ENCODE measurements at places on chromosomes 4 and X. TPM values are rescaled to one million over a fixed set of nuclear protein-coding genes. Genes with fewer than 3 reads are reported as not detected.

Gene L1CAM
- total RNA-seq = 0.89 TPM

Gene STOX2
- not detected for total RNA-seq

Gene ANOS1
- not detected for total RNA-seq

Gene RUFY3
- 18.1 TPM for total RNA-seq

Gene GTPBP6
- total RNA-seq = 53.5 TPM

Gene PCSK1N
- 4.9 TPM for total RNA-seq

Gene EGF
- total RNA-seq = not detected

Gene RAI2
- 2.0 TPM for total RNA-seq

Gene CENPVL3
- not detected for total RNA-seq

Gene ZMAT1
- total RNA-seq = 20.2 TPM

Gene SASH3
- total RNA-seq = 69.0 TPM

Gene CENPE
- total RNA-seq = 2.7 TPM

Gene VSIG4
- 0.11 TPM for total RNA-seq

Gene GRID2
- total RNA-seq = not detected

Gene MTMR8
- total RNA-seq = 3.1 TPM

Gene UCP1
- total RNA-seq = not detected

- H3K4me3 ChIP-seq = no peak overlapping the region
- no peaks in the 10 kb centered on the region for H3K27me3 ChIP-seq
- DNase-seq = no peak
- no peaks in the 10 kb centered on the region for H3K36me3 ChIP-seq
- no peaks in the 10 kb centered on the region for H3K4me1 ChIP-seq
Observed at GRCh38 chr4:106967892-106968291, 68.2 kb downstream of the DKK2 start.

GRCh38 chr4:104015680-104016079, 295.9 kb upstream of the TACR3 start:
- no peak overlapping the region for H3K27ac ChIP-seq
- no peak for DNase-seq
- no peaks in the 10 kb centered on the region for H3K4me1 ChIP-seq
- no peaks in the 10 kb centered on the region for H3K36me3 ChIP-seq
- H3K27me3 ChIP-seq = no peaks in the 10 kb centered on the region

- DNase-seq = no peak
- H3K36me3 ChIP-seq = no peaks in the 10 kb centered on the region
- no peaks in the 10 kb centered on the region for H3K4me1 ChIP-seq
- no peak overlapping the region for H3K4me3 ChIP-seq
- H3K27me3 ChIP-seq = peaks cover 3% of the 10 kb centered on the region
- no peak overlapping the region for H3K27ac ChIP-seq
Observed at GRCh38 chr4:154707877-154708276, 35.9 kb upstream of the LRAT start.

DNA sequence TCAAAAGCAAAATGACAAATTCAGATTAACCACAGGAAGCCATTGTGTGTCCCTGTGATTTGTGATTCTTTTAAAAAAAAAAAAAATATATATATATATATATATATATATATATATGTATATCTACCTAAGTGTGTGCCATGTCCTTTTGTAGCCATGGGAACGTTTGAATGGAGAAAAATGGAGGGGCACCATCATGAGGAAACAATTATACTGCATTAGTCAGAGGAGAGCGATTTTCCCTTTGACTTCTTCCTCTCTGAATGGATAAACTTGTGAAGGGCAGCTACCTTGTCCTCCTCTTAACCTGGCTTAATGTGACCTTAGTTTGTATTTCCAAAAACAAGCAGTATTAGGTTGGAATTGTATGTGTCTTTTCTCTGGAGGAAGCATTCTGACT, 23.3 kb upstream of the CBLL2 start:
- DNase-seq = no peak
- H3K27ac ChIP-seq = no peak overlapping the region
- H3K4me3 ChIP-seq = no peak overlapping the region

DNA sequence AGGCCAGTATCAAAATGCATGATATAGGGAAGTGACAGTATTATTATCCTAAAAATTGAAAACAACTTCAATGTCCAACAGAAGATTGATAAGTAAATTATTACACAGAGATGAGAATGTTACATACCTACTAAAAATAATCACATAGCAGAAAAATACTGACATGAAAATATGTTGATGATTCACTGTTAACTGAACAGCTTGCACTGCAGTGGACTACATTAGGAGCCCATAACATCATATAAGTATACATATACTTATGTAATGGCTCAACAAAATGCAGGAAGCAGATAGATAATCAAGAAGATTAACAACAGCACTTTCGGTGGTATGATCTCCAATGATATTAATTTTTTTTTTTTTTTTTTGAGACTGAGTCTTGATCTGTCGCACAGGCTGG, 7.1 kb downstream of the CLOCK start:
- H3K4me1 ChIP-seq = peaks cover 12% of the 10 kb centered on the region
- H3K4me3 ChIP-seq = no peak overlapping the region
- DNase-seq = no peak
- H3K27ac ChIP-seq = no peak overlapping the region
- no peaks in the 10 kb centered on the region for H3K36me3 ChIP-seq

GRCh38 chr4:39825741-39826231, 127.8 kb downstream of the UBE2K start:
- H3K4me3 ChIP-seq = no peak overlapping the region
- no peak for DNase-seq
- no peak overlapping the region for H3K27ac ChIP-seq
- no peaks in the 10 kb centered on the region for H3K27me3 ChIP-seq

- H3K36me3 ChIP-seq = no peaks in the 10 kb centered on the region
- H3K27ac ChIP-seq = no peak overlapping the region
- H3K4me1 ChIP-seq = no peaks in the 10 kb centered on the region
- H3K4me3 ChIP-seq = no peak overlapping the region
- no peak for DNase-seq
Observed at GRCh38 chrX:43474321-43474720, 181.8 kb upstream of the MAOA start.

DNA sequence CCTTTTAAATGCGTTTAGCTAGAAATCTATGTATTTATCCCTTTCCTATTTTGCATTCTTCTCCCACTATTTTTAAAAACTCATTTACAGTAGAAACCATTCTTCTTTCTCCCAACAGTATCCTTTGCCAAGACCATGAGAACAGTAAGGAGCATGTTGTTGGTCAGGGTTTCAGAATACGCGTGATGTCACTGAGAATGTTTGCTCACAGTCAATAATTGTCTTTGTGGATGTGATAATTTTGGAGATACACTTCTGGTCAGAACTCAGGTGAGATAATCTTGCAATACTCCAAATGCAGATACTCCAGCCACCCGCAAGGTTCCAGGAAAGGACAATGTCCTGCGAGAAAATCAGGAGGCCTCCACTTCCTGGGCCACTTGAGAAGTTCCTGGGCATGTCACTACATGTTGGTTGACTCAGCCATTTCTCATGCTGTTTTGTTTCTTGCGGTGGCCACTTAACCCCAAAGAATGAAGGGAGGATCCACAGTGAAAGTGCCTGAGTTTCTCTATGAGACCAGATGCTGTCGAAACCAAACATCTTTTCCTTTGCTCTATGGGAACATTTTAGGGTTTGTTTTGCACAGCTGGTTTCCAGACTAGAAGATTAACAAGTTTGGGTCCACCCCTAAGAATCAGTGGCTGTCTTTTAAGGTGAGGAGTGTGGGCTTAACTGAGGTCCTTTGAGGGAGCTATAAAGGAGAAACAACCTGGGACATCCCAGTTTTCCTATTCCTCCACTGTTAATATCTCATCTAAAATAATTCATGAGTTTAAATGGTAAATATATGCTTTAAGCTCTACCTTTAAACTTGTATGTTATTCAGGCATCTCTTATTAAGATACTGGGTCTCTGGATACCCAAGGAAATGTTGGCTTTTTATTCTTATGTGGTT, 116.0 kb downstream of the SOWAHB start:
- H3K36me3 ChIP-seq = no peaks in the 10 kb centered on the region
- DNase-seq = no peak
- H3K27ac ChIP-seq = no peak overlapping the region
- H3K4me1 ChIP-seq = no peaks in the 10 kb centered on the region
- H3K4me3 ChIP-seq = no peak overlapping the region

DNA sequence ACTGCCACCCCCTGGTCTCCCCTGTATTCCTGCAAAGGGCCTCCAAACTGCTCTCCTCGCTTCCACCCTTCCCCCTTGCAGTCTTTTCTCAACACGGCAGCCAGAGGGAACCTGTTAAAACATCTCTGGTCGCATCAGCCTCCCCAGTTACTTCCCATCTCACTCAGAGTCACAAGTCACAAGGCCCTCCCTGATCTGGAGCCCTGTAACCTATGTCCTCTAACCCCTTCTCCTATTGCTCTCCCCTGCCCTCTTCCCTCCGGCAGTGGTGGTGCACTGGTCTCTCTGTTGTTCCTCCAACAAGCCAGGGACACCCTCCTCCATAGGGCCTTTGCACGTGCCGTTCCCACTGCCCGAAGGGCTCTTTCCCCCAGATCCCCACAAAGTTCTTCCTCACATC, 73.2 kb downstream of the SH3KBP1 start:
- H3K27me3 ChIP-seq = no peaks in the 10 kb centered on the region
- no peak for DNase-seq
- H3K4me3 ChIP-seq = no peak overlapping the region
- peaks cover 29% of the 10 kb centered on the region for H3K4me1 ChIP-seq
- no peaks in the 10 kb centered on the region for H3K36me3 ChIP-seq

DNA sequence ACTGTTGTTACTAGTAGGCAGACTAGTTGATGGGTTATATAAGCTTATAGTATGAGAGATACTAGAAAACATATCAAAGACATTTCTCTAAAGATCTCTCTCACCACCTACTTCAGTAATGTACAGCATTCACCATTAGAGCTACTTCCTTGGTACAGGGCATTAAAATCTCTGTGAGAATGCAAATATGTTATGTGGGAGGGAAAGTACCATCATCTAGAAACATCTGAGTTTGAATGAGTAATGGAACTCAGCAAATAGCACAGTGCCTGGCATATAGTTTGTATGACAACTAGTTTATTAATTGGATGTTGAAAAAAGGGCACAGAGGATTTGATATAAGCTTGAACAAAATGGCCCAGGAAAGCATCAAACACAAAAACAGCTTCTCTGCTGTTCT, 211.1 kb downstream of the GLUD2 start:
- H3K4me1 ChIP-seq = no peaks in the 10 kb centered on the region
- H3K27ac ChIP-seq = no peak overlapping the region
- no peak overlapping the region for H3K4me3 ChIP-seq
- H3K36me3 ChIP-seq = no peaks in the 10 kb centered on the region
- DNase-seq = no peak
- no peaks in the 10 kb centered on the region for H3K27me3 ChIP-seq

- no peaks in the 10 kb centered on the region for H3K4me1 ChIP-seq
- peaks cover 21% of the 10 kb centered on the region for H3K27me3 ChIP-seq
- H3K27ac ChIP-seq = no peak overlapping the region
- DNase-seq = no peak
Observed at GRCh38 chr4:16055471-16055870, 28.4 kb downstream of the PROM1 start.

Data from CD4-positive, alpha-beta T cell (primary cell).